ENCODE measurements at places on chromosomes 2 and 18.

DNA sequence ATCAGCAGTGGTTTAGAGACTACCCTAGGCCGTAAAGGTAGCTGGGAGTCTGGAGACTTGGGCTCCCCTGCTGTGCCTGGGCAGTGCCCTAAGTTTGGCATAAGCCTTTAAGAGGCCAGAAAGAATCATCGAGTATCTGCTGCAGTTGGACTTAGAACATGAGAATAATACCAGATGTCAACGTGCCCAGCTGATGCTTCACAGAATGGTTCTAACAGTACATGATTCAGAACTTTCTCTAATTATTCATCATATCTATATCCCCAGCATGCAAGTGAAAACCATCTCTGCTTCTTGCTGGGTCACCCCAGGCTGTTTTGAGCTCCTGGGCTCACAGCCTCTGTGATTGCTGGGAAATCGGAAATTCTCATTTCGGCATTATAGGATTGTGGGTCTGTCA lies 118.1 kb downstream of the NCK2 start:
- no peak for DNase-seq

- DNase-seq: no peak
Measured at GRCh38 chr2:156918410-156918809, 339.1 kb upstream of the GALNT5 start.

DNA sequence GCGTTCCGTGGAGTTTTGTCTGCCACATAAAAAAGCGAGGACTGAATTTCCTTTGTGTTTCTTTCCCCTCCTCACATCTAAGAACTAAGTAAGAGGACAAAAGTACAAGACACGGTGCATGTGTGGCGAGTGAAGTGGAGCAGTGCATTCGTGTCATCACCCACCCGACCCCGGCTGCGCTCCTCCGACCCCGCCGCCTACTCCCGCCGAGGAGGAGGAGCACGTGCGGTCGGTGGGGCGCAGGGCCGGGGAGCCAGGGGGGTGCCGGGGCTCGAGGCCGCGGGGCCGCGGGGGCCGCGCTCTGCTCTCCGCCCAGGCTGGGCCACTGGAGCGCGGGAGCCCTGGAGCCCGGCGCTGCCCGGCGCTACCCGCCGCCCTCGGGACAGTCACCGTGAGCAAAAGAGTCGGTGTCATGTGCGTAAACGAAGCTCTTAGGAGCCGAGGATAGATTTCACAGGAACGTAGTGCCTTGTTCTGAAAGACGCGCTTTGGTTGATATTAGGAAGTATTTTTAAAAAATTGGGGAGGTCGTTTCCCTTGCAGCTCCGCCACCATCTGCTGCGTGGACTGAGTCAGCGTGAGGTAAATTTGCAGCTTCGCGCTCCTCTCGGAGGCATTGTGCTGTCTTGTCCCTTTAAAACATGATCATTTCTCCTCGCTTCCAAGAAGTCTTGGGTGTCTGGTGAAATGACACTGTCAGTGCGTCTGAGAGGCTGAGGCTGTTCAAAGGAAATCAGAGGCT lies 11.0 kb downstream of the TBR1 start:
- no peak for DNase-seq

DNA sequence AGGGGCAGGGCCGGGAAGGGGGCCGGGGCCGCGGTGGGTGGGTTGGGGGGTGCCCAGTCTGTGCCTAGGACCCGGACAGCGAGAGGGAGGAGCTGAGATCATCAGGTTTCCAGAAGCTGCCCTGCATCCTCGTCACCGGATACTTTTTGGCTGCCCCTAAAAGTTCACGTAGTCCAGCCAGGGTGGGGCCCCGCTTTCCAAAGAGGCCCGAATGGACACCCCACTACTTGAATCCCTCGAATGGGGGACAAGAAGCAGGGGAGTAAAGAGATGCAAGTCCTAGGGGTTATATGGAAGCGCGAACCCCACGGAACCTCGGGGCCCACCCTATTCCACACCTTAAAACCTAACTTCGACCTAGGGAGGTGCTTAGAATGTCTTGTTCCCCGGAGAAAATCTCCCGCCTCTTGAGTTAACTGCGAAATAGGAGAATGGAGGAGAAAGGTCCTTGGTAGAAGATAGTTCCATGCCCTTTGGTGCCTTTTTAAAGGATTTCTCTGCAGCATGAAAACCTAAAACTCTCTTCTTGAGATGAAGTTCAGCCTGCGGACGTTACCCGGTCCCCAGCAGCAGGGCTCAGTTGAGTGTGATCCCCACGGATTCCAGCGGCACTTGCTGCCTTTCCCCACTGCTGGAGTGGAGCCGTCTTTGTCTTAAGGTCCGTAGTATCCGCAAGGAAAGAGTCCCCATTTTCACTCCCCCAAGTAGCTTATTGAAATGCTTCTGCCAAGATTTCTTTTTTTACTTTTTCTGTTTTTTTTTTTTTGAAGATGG lies 2.1 kb upstream of the RNF152 start:
- no peak for DNase-seq

GRCh38 chr2:37632310-37632709 lies 39.1 kb downstream of the CDC42EP3 start:
- no peak for DNase-seq

- peak; percentile 17 for DNase-seq
Measured at GRCh38 chr2:120404941-120405758, 59.2 kb downstream of the INHBB start.

DNA sequence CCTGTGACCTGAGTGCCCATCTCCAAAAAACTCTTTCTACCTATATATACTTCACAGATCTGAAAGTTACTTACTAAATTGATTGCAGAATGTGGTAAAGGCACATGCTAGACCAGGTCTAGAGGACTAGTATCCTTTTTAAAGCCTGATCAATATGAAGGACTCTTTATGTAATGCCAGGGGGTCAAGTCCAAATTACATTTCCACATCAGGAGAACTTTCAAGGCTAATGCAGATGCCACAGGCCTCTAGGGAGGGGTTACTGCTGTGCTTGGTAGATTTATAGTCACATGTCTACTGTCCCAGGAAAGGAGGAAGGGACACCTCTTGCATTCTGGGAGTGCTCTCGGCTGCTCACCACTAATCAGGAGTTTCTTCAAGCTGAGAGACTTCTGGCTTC lies 118.4 kb upstream of the NOSTRIN start:
- no peak for DNase-seq

- DNase-seq: no peak
Measured at GRCh38 chr18:75129717-75130477, 79.0 kb downstream of the PTGR3 start.

GRCh38 chr2:51734115-51734514 lies 702.2 kb upstream of the NRXN1 start:
- DNase-seq: no peak

DNA sequence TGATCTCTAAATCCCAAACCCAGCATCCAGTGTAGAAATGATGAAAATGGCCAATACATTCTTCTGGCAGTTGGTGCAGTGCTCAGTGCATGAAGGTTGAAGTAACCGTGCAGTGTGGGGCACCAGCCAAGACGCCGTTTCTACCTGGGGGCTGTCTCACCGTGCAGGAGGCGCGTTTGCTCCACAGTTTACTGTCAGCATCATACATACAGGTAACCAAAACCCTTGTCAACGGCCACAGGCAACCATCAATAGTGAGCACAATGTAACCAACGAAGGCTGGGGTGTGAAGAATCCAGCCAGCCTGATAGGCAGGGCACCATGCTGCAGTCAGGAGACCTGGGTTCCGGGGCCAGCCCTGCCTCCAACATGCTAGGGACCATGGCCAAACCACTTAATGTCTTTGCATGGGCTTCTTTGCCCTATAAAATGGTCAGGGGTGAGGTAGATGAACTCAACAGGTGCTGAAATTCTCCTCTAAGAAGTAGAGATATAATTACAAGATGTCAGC lies 127.5 kb upstream of the ID2 start:
- no peak for DNase-seq

DNA sequence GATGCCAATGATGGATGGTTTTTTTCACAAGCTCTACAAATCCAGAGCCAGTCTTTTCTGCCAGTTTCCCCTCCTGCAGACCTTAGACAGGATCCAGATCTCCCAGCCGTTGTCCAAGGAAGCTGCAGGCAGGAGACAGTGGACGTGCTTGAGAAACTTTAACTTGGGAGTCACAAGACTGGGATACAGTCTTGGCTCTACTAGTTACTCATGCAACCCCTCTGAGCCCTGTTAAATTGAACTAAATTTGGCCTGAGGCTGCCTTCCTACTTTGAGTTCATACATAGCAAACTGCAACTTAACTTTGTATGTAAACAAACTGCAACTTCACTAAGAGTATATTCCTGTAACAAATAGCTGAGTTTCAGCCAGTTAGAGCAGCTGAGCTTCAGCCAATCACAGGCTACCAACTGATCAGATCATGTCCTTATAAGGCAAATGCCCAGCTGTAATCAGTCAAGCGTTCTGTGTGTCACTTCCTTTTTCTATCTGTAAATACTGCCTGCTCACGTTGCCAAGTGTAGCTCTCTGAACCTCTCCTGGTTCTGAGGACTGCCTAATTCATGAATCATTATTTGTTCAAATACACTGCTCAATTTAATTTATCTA lies 140.9 kb downstream of the CAPN13 start:
- DNase-seq: peak; percentile 61

GRCh38 chr18:32156855-32157254 lies 33.0 kb upstream of the MEP1B start:
- no peak for DNase-seq

DNA sequence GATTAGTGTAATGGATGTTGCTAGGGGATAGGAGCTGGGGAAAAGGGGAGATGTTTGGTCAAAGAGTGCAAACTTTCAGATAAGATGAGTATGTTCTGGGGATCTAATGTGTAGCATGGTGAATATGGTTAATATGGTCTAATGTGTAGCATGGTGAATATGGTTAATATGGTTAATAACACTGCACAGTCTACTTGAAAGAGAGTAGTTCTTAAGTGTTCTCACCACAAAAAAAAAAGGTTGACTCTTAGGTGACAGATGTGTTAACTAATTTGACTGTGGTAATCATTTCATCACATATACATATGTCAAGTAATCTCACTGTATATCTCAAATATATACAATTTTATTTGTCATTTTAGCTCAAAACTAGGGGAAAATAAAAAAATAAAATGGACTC lies 121.3 kb upstream of the CD226 start:
- no peak for DNase-seq

DNA sequence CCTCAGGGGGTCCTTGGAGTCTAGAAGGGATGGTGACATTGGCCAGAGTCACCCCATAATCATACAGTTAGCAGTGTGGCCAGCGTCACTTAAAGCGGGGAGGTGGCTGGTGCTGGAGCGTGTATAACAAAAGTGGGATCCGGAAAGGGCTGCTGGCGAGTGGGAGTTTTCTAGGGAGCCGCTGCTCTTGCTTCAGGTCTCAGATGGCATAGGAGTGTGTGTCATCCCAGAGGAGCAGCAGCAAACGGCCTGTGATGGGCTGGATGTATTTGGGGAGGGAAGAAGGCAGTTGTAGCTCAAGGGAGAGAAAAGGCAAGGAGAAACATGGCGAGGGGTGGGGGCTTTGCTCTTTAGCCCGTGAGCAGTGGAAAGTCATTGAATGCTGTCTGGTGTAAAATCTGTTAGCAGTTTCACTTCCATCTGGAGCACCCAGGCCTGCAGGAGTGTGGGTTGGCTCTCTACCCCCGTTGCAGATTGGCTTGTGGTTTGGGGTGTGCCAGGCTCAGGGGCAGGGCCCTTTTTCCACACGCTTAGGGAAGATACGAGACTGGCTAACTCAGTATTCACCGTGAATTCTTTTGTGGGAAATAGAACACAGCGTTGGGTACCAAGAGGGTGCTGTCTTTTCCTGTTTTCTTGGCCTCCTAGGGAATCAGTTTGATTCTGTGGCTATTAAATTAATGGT lies 120.5 kb downstream of the AGAP1 start:
- DNase-seq: peak; percentile 70

DNA sequence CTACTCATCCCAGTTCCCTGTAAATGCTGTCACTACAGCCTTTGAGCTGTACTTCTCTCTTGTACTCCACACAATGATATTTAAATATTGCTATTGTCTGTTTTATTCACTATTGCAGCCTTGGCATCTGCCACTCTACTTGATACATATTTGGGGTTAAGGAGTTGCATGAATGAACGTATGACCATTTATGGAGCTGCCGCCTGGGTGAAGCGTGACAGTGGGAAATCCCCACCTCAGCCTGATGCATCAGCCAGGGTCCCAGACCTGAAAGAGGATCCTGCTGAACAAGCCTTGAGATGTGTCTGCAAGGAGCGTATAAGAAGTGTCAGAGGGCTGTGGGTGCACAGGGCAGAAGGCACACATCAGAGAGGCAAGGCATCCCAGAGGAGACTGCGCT lies 39.1 kb downstream of the MRPL35 start:
- DNase-seq: no peak

- DNase-seq: no peak
Measured at GRCh38 chr2:235229236-235229635, 264.6 kb upstream of the AGAP1 start.

- no peak for DNase-seq
Measured at GRCh38 chr2:172836347-172836821, 100.7 kb downstream of the RAPGEF4 start.

- no peak for DNase-seq
Measured at GRCh38 chr2:177314722-177315264, 50.3 kb upstream of the NFE2L2 start.

GRCh38 chr2:24883946-24884345 lies 36.1 kb downstream of the ADCY3 start:
- DNase-seq: peak; percentile 89

GRCh38 chr2:227653419-227653818 lies 13.2 kb upstream of the SCYGR5 start:
- DNase-seq: no peak

GRCh38 chr18:32213693-32214092 lies 23.9 kb downstream of the MEP1B start:
- no peak for DNase-seq

- peak; percentile 33 for DNase-seq
Measured at GRCh38 chr2:224838335-224838734, 122.2 kb upstream of the CCDC195 start.

- no peak for DNase-seq
Measured at GRCh38 chr2:188979187-188980114, 5.3 kb downstream of the COL3A1 start.

- no peak for DNase-seq
Measured at GRCh38 chr2:128354726-128355470, 36.2 kb upstream of the HS6ST1 start.

DNA sequence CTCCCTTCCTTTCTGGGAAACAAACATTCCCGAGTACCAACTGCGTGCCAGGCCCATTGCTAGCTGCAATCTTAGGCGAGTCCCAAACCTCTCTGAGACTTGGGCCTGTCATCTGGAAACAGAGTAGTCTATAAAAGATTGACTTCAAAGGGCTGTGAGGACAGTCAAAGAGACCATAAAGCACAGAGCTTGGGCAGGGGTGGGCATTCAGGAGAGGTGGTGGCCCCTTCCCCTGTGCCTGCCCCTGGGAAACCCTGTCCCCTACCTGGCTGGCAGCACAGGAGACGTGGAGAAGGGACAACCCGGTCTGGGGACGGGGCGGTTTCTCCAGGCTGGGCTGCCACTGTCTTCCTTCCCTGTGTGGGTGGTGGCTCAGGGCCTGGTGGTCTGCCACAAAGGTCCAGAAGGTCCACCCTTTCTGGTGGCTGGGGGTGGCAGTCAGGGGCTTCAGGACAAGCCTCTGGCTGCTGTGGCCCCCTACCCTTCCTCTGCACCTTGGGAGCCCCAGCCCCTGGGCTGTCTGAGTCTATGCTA lies 33.9 kb upstream of the FOSL2 start:
- no peak for DNase-seq

Measured in NCI-H2171 treated with DMSO at 0.1 percent for 48 hours (cell line).